ENCODE measurements at places on chromosomes 7 and 10.

- peak; percentile 12 for DNase-seq
Observed at GRCh38 chr7:130070861-130071622, 708 bp downstream of the KLHDC10 start.

DNA sequence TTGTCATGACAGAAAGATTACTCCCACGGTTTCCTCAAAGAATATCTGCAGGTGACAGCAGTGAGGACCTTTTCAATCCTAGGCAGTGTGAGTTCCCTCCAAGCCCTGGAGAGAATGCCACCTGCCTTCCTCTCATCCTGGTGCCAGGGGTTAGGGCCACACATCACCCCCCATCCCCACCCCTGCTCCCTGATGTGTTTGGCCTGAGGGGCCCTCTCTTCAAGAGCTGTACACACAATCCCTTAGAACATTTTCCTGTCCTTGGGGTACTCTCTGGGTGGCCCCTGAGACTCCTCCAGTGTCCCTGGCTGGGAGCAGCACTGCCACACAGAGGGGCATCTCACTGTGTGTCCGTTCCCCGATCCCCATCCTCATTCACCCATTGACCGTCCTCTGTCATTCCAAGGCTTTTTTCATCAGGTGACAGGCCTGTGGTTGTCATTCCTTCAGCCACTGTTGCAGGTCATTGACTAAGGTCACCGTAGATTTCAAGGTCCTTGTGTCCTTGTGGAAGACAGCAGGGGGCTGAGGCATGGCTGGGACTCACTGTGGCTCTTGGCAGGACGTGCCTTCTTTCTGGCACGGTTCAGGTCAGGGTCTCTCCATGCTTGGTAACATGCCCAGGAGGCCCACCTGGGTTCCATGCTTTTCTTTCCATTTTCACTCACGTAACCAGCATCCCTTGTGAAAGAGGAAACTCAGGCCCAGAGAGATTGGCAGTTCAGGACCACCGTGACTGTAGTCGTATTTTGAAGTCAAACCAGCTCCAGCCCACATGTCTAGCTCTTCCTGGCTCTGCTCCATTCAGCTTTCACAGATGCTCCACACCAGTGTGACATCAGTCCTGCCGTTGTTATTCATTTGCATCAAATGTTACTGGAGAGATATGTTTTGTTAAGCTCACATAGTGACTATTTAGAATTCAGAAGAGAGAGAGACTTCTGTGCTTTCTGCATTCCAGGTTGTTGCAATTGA, 26.8 kb upstream of the BTBD16 start:
- no peak for DNase-seq

GRCh38 chr7:89680161-89680560, 474.1 kb upstream of the STEAP1 start:
- no peak for DNase-seq

- no peak for DNase-seq
Observed at GRCh38 chr10:54319341-54319740, 481.7 kb downstream of the PCDH15 start.

DNA sequence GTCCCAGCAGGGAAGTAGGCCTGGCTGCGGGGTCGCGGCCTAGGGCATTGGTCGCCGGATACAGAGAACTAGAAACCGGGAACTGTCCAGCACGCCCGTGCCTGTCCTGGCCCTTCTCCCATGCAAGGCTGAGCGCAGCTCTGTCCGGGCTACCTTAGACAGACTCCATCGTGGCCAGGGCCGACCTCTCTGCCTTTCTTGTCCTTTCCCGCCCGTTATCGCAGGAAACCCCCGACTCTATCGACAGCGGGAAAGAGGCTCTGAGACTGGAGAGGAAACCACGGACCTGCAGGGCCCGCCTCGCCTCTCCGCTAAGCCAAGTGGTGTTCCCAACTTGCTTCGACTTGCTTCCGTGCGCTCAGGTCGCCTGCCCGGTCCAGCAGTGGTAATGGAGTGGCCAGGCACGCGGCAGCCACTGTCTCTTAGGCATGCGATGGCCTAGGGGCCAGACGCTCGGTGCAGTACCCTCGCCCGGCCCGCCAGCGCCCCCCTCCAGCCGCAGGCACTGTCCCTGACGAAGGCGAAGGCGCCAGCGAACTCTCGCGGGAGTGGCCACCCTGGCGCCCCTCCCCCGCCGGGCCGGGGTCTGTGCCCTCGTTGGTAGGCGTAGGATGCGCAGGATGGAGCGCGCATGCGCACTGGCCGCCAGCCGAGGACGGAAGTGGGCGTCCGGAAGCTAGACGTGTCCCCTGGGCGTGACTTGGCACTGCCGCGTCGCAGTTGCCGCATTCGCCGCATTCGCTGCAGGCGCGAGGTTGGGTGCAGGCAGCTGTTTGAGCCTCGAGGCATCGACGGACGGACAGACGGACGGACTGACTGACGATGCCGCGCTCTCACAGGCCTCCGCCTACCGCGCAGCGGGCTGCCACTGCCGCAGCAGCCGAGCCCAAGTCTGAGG, 54.4 kb downstream of the MCMBP start:
- no peak for DNase-seq

GRCh38 chr10:128156999-128157755, 31.0 kb upstream of the MKI67 start:
- no peak for DNase-seq

- DNase-seq: no peak
Observed at GRCh38 chr10:130579913-130580312, 443.7 kb downstream of the GLRX3 start.

DNA sequence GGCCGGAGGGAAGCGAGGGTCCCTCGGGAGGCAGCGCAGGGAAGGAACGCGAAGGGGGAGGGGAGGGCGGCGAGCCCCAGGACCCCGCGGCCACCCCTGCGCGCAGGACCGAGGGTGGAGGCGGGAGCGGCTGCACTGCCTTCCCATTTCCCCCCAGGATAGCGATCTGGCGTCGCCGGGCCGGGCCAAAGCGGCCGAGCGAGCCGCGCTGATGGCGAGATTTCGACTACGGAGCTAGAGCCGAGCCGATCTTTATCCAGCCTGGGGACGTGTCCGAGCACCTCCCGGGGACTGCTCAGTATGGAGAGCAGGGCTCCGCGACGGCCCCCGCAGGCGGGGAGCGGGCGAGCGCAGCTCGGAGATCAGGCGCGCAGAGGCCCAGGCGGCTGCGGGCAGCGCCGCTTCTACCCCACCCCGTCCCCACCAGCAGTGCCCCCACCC, 590 bp upstream of the CRTAC1 start:
- DNase-seq: peak; percentile 34

DNA sequence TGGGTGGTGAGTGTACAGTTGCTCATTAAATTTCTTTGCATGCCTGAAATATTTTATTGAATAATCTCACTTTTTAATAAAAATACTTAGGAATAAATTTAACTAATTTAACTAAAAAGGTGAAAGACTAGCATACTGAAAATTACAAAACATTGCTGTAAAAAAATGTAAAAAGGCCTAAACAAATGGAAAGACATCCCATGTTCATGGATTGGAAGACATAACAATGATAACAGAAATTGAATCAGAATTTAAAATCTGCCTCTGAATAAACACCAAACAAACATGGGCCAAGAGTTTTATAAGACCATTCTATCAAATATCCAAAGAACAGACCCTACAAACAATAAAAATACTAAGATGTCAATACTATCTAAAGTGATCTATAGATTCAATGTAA, 66.9 kb downstream of the LRRC17 start:
- DNase-seq: no peak

DNA sequence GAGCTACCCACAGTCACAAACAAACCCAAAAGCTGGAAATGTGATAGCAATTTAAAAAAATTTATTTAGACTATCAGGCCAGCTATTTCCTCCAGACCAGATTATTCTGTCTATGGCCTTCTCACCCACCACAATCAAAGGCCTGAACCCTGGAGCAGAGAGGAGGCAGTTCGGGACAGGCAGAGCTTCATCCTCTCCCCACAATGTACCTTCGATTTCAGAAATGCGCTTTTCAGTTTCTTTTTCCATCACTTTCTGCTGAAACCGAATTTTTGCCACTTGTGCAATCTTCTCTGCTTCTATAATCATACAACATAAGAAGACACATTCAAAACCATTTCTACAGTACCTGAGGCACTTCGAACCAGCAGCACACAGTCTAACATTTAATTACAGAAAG, 29.9 kb downstream of the ERLIN1 start:
- DNase-seq: no peak

DNA sequence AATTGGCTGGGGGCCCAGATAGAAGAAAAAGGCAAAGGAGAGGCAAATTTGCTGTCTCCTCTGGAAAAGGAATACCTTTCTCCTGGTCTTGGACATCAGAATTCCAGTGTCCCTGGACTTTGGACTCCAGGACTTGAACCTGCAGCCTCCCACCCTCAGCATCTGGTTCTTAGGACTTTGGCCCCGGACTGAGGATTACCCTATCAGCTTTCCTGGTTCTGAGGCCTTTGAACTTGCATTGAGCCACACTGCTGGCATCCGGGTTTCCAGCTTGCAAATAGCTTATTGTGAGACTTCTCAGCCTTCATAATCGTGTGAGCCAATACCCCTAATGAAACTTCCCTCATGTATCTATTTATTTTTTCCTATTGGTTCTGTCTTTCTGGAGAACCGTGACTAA, 68.3 kb downstream of the DNAH11 start:
- DNase-seq: no peak

Measured in NCI-H1092 treated with DMSO at 0.1 percent for 48 hours (cell line).